ENCODE measurements at places on chromosomes 3 and 15.

- H3K27me3 ChIP-seq = no peaks in the 10 kb centered on the region
- no peaks in the 10 kb centered on the region for H3K36me3 ChIP-seq
- H3K27ac ChIP-seq = no peak overlapping the region
- no peak for DNase-seq
- no peaks in the 10 kb centered on the region for H3K4me1 ChIP-seq
Measured at GRCh38 chr3:40828741-40829415, 304.1 kb downstream of the ZNF621 start.

GRCh38 chr3:127760361-127760760 is 62.0 kb downstream of the MGLL start:
- no peaks in the 10 kb centered on the region for H3K36me3 ChIP-seq
- H3K27ac ChIP-seq = no peak overlapping the region
- H3K27me3 ChIP-seq = no peaks in the 10 kb centered on the region
- H3K4me3 ChIP-seq = no peak overlapping the region
- no peak for DNase-seq
- peaks cover 9% of the 10 kb centered on the region for H3K4me1 ChIP-seq

GRCh38 chr3:190381441-190381840 is 6.5 kb upstream of the CLDN16 start:
- no peaks in the 10 kb centered on the region for H3K27me3 ChIP-seq
- H3K27ac ChIP-seq = no peak overlapping the region
- H3K36me3 ChIP-seq = no peaks in the 10 kb centered on the region
- H3K4me3 ChIP-seq = no peak overlapping the region
- no peak for DNase-seq
- H3K4me1 ChIP-seq = no peaks in the 10 kb centered on the region

- H3K27ac ChIP-seq = peak overlapping the region; percentile 32
- H3K36me3 ChIP-seq = no peaks in the 10 kb centered on the region
- H3K27me3 ChIP-seq = no peaks in the 10 kb centered on the region
- H3K4me1 ChIP-seq = peaks cover 6% of the 10 kb centered on the region
- peak overlapping the region; percentile 34 for H3K4me3 ChIP-seq
- DNase-seq = no peak
Measured at GRCh38 chr3:171176244-171176933, 149.9 kb upstream of the SLC2A2 start.

- no peak for DNase-seq
- no peak overlapping the region for H3K4me3 ChIP-seq
- no peak overlapping the region for H3K27ac ChIP-seq
Measured at GRCh38 chr3:33921608-33922007, 123.2 kb downstream of the PDCD6IP start.

DNA sequence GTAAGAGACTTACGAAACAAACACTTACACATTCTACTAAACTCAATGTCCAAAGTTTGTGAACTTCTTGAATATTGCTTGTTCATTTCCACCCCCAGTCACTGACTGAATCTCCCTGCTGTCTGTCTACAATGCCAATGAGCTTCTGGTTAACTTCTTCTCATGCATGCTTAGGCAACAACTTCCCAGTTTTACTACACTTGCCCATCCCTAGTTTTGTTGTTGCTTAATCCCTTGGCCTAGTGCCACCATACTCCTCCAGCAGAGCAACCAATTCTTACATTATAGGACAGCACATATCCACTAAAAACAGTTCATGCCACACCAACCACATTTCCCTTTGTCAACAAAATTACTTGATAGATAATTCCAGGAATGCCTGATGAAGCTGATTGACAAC is 40.9 kb upstream of the CCR2 start:
- H3K36me3 ChIP-seq = no peaks in the 10 kb centered on the region
- no peak overlapping the region for H3K4me3 ChIP-seq
- no peaks in the 10 kb centered on the region for H3K27me3 ChIP-seq
- H3K27ac ChIP-seq = no peak overlapping the region
- no peaks in the 10 kb centered on the region for H3K4me1 ChIP-seq
- no peak for DNase-seq

GRCh38 chr15:40372981-40373380 is 9.5 kb upstream of the KNSTRN start:
- no peaks in the 10 kb centered on the region for H3K27me3 ChIP-seq
- DNase-seq = no peak
- H3K4me1 ChIP-seq = peaks cover 6% of the 10 kb centered on the region

DNA sequence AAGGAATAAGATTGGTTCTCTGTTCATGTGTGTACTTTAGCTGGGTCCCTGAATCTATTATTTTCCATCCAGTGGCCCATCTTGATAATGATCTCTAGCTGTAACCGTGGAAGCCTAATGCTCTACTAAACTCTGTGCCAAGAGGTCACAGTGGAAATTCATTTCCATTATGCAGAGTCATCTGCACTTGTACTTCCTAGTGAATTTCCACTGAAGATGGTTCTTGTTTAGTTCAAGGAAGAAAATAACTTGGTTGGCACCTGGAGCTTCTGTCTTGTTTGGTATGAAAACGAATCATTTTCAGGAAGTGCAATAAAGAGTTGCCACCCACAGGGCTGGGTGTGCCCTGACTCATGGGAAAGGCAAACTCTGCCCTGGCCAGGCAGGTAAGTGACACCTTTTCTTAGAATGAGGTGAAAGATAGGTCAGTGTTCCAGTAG is 10.3 kb downstream of the LPP start:
- H3K36me3 ChIP-seq = no peaks in the 10 kb centered on the region
- H3K4me3 ChIP-seq = no peak overlapping the region

GRCh38 chr3:189995129-189995528 is 125.6 kb downstream of the P3H2 start:
- H3K27ac ChIP-seq = no peak overlapping the region
- H3K4me3 ChIP-seq = no peak overlapping the region
- DNase-seq = no peak
- H3K36me3 ChIP-seq = no peaks in the 10 kb centered on the region
- no peaks in the 10 kb centered on the region for H3K4me1 ChIP-seq

DNA sequence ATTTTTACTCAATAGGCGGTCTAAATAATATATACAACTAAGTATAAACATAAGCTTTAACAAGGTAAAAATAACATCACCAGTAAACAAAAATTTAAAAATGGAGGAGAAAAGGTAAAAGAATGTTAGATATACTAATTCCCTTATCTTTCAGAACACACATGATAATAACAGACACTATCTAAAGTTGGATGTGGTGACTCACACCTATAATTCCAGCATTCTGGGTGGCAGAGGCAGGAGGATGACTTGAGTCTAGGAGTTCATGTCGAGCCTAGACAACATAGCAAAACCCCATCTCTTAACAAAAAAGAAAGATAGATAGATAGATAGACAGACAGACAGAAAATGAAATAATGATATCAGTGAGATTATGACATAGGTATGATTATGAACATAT is 85.1 kb downstream of the STAG1 start:
- H3K27me3 ChIP-seq = no peaks in the 10 kb centered on the region
- H3K27ac ChIP-seq = no peak overlapping the region
- DNase-seq = no peak

DNA sequence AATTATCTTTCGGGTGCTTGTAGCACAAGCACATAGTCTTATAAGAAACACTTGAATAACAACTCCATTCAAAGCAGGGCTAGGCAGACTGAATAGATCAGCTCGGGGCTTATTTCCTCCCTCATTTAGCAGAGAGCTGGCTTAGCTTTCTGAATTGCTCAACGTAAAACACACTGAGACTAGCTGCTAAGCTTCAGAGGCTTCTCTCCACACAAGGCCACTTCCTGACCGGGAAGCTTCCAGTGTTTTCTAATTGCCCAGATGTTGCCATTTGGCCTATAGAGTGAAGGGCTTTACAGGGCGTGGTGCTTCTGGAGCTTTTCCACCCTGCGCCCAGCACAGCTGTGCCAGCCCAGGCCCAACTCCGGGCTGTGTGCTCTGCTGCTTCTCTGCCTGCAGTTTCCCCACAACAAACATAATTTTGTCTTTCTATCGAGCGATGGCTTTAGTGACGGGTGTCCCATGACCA is 16.6 kb downstream of the FAM240A start:
- H3K4me1 ChIP-seq = peaks cover 5% of the 10 kb centered on the region
- peak overlapping the region; percentile 51 for H3K27ac ChIP-seq
- no peak for DNase-seq
- no peak overlapping the region for H3K4me3 ChIP-seq
- no peaks in the 10 kb centered on the region for H3K36me3 ChIP-seq
- no peaks in the 10 kb centered on the region for H3K27me3 ChIP-seq

GRCh38 chr15:99307735-99308134 is 56.5 kb downstream of the LRRC28 start:
- peak overlapping the region; percentile 76 for H3K27ac ChIP-seq
- DNase-seq = no peak
- peak overlapping the region; percentile 4 for H3K4me3 ChIP-seq
- H3K36me3 ChIP-seq = no peaks in the 10 kb centered on the region

DNA sequence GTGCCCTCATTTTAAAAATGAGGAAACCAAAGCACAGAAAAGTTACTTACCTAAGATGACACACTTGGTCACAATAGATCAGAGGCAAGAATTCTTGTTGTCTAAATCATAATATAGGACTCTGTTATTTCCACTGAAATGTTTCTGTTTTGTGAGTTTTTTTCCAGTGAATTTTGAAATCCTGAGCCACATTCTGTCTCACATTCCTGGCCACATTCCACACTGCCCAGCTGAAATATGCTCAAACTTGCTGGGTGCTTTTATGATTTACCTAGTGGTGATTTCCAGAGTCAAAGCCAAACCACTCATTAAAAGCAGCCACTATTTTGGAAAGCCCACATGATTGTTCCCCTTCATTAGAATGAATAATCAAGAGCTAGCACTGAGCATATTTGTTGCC is 82.3 kb upstream of the NPHP3 start:
- DNase-seq = no peak
- peaks cover 10% of the 10 kb centered on the region for H3K4me1 ChIP-seq
- H3K4me3 ChIP-seq = no peak overlapping the region
- H3K27ac ChIP-seq = peak overlapping the region; percentile 49
- no peaks in the 10 kb centered on the region for H3K27me3 ChIP-seq
- no peaks in the 10 kb centered on the region for H3K36me3 ChIP-seq

DNA sequence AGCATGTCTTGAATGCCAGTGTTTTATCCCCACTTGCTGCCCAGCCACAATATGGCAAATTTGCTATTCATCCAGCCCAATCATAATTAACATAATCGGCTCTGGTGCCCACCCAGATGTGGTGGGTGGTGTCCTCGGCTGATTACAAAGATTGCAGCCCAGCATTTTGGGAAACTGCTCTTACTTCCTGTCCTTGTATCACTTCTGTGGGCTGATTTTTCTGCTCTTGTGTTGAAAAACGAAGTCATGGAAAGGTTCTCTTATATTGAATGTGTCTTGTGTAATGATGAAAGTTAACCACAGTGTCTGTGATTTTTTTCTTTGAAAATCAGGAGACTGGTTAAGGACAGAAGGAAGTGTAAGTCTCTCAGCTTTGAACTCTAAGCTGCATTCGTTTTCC is 141.7 kb downstream of the CACNA2D3 start:
- no peak for DNase-seq
- no peaks in the 10 kb centered on the region for H3K36me3 ChIP-seq
- no peaks in the 10 kb centered on the region for H3K27me3 ChIP-seq
- no peaks in the 10 kb centered on the region for H3K4me1 ChIP-seq
- H3K27ac ChIP-seq = no peak overlapping the region

DNA sequence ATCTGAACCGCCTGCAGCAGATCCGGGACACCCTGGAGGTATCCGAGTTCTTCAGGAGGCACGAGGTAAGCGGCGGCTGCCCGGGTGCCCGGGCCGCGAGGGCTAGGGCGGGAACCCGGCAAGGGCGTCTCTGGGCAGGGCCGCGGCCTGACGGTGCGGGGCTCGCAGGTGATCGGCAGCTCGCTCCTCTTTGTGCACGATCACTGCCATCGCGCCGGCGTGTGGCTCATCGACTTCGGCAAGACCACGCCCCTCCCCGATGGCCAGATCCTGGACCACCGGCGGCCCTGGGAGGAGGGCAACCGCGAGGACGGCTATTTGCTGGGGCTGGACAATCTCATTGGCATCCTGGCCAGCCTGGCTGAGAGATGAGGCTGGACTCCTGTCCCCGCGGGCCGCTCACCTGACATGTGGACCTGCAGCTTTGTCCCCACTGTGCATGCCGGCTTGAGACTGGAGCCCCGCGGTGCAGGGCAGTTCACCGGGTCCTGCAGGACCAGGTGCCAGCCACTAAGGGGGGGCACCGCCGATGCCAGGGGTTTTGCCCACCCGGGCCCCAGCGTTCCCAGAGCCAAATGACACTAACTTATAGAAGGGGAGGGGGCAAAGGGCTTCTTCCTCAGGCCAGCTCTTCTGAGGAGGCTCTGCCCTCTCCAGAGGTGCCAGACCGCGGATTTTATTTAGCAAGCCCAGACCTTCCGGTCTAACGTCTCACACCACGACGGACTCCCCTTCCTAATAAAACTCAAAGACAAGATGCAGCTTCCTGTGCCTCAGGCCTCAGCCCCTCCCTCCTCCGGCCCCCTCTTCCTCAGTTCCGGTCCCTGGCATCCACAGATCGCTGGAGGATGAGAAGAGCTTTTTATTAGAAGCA is 9.4 kb downstream of the ITPKA start:
- peaks cover 8% of the 10 kb centered on the region for H3K27me3 ChIP-seq
- peak overlapping the region; percentile 47 for H3K4me3 ChIP-seq
- H3K36me3 ChIP-seq = no peaks in the 10 kb centered on the region
- no peak for DNase-seq

DNA sequence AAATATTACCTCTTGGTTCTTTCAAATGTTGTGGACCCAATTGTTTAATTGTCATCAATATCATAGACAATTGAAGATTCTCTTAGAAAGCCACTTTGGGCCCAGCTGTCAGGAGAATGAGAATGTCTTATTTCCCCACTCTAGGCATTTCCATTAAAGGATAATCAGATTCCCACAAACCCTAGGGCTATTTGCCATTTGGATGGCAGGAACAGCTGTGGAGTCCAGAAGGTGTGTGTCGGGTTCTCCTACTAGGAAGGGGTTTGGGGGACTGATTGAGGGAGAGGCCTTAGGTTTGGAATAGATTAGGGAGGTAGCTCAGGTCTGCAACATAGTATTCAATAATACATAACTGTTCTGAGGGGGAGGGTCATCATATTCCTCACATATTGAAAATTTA is 35.2 kb upstream of the PLSCR5 start:
- no peak overlapping the region for H3K4me3 ChIP-seq
- no peak overlapping the region for H3K27ac ChIP-seq
- H3K36me3 ChIP-seq = no peaks in the 10 kb centered on the region

DNA sequence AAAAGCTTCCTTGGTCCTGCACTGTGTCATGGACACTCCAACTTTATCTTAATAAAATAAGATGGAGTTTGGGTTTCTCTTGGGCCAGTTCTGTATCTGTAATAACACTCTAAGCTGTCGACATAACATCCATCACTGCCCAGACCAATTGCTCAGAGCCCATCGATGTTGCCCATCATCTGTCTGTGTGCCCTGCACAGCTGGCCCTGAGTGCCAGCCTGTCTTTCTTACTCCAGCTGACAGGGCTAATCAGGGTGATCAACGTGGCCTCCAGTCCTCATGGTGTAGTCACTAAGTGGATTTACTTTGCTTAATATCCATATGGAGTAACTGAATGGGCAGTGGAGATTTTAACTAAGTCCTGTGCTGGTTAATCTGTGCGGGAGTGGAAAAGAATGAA is 419.8 kb upstream of the TPM1 start:
- H3K27me3 ChIP-seq = no peaks in the 10 kb centered on the region
- no peaks in the 10 kb centered on the region for H3K36me3 ChIP-seq
- peaks cover 17% of the 10 kb centered on the region for H3K4me1 ChIP-seq
- no peak for DNase-seq
- no peak overlapping the region for H3K4me3 ChIP-seq

Data from ascending aorta (tissue), 2 donors.